ENCODE measurements at places on chromosomes 3 and 15.

DNA sequence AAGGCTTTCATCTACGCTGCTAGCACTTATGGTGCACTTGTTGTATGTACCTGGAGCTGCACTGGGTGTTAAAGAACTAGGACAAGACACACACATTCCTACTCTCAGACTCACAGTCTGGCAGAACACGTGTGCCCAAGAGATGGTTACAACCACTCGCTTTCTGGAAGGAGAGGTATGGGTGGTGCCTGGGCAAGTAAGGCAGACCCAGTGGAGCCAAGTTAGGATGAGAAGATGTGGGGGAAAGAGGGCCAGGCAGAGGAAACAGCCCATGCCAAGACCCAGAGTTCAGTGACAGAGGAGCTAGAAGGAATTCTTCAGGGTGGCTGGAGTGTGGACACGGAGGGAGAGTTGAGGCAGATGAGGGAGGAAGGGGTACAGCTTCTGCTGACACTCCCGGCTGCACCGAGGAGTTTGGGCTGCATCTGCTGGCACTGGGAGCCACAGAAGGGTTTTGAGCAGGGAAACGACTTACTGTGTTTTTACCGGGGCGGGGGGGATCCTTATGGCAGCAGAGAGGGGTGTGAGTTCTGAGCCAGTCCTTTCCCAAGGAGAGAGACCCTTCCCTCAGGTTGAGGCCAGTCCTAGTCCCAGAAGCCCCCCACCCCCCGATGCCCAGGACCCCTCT, 59.0 kb downstream of the GRIP2 start:
- no peak for DNase-seq

- DNase-seq = no peak
Measured at GRCh38 chr15:36803773-36804172, 224.3 kb downstream of the CDIN1 start.

DNA sequence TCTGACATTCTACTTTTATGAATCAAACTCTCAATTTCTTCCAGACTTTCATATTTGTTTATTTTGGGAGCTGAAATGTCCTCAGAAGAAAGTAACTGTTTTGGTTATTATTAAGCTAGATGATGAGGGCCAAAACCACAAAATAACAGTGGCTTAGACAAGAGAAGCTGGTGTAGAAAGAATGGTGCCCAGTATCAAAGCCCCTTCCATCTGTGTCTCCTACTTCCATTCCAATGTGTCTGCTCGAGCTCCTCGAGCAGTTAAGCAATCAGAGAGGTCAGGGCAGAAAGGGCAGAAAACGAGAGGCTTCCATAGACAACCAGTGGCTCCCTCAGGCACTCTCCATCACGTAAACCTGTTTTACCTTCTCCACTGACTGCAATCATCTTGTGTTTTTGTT, 59.7 kb upstream of the MAGI1 start:
- no peak for DNase-seq

GRCh38 chr3:190260301-190260700, 61.9 kb downstream of the CLDN1 start:
- DNase-seq = no peak

GRCh38 chr3:171895900-171896299, 52.8 kb downstream of the TMEM212 start:
- DNase-seq = no peak

DNA sequence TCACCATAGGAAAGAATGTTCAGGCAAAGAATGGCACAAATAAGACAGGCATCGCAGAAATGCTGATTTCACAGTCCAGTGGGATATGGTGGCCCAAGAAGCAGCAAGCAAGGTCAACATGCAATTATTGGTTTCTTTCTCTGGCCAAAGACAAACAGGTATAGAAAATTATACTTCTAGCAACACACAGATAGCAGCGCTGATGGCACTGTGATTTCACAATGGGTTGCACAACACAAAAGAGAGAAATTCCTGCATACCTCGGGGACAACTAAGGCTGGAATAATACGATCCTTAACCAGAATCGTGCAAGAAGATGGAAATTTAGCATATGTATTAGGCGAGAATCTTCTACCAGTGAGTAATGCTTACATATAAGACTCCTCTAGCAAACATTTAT, 76.3 kb upstream of the NR2F2 start:
- DNase-seq = no peak

DNA sequence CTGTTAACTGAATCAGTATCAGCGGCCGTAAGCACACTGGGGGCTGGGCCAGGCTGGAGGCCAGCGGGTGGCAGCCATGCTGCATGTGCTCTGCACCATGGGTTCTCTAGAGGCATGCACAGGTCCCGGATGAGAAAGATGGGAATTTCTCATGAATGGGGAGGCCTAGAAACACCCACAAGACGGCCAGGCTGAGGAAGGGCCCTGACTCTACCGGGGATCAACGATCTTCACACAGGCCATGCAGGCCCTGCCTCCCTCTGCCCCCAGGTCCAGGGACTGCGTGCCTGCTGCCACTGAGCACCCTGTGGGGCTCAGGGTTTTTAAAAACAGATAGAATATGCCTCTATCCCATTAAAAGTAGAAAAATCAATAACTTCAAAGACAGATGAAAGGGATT, 32.7 kb downstream of the SLC41A3 start:
- DNase-seq = no peak

DNA sequence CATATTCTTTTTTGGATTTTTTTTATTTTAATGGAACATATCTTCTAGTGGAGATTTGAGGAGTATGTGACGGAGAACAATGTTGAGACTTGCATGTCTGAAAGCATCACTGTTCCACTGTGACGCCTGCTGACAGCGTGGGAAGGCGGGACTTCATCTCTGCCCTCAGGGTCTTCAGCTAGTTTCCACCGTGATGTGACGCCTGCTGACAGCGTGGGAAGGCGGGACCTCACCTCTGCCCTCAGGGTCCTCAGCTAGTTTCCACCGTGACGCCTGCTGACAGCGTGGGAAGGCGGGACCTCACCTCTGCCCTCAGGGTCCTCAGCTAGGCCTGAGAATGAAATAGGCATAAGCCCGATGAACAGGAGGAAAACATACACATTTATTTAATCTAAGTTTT, 70.7 kb downstream of the LMLN start:
- no peak for DNase-seq

DNA sequence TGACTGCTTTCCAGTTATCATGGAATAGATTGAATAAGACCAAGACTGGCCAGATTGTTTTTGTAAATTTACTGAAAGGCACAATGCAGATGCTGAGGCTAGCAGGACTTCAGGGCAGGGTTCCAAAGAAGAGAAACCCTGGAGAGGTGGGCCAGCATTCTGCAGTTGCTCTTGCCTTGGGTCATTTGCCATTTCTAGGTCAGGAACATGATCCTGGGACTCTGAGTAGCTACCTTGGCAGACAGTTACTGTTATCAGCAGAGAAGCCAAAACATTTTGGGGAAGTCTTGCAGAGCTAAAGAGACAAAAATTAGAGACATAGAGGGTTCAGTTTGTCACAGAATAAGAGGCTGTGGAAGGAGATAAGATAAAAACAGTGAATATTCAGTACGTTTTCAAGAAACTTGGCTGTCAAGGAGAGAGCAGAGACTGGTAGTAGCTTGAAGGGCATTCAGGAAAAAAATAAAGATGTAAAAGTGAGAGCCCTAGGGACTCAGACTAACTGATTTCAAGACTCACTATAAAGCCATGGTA, 46.8 kb upstream of the MYRIP start:
- DNase-seq = no peak

GRCh38 chr15:84099181-84099580, 136.4 kb upstream of the GOLGA6L4 start:
- DNase-seq = no peak

DNA sequence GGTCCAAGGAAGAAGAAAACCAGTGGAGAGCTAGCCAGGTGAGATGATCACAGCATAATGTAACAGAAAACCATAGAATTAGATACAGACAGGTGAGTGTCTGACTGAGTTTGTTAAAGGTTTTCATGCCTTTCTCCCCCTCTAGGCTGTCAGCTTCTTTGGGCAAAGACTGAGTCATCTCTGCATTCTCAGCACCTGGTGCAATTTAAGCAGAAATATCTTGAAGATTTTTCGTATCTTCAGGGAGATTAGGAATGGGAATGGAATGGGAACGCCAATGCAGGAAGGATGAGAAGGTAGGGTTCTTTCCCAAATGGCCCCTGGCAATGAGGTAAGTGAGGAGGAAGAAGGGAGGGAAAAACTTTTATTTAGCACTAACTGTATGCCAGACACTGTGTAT, 122.0 kb upstream of the SLC7A14 start:
- no peak for DNase-seq

DNA sequence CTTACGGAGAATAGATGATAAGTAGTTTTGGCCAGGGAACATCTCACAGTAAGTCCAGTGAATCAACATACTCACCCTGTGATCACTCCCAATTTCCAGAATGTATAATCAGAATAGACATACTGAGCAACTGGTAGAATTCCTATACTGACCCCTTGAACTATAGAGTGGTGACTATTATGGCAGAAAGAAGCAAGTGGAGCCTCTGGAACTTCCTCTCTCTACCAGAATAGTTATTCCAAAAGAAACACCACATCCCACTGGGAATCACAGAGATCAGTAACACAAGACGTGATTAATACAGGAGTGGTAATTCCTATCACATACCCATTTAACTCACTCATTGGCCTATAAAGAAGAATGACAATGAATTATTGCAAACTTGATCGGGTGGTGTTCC, 50.1 kb upstream of the TRIM42 start:
- no peak for DNase-seq

DNA sequence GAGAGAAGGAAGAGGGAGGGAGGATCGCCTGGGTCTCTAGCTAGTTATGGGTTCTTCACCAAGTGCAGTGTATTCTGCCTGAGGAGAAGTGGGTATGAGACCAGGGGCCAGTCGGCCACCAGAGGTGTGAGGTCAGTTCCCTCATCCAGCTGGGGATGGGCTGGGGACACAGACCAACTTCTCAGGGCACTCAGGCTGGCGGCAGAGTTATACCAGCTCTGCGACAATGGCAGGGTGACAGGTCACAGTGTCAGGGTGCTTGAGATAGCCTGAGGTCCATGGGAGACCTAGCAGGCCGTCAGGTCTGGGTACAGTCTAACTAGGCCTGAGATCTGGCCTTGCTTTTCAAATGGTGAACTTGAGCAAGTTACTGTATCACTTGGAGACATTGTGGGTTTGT, 31.4 kb upstream of the PLXNA1 start:
- no peak for DNase-seq
